ENCODE measurements at places on chromosomes 16 and 17.
A peak's percentile ranks its signal among the peaks of the same experiment; 100 is the strongest.

DNA sequence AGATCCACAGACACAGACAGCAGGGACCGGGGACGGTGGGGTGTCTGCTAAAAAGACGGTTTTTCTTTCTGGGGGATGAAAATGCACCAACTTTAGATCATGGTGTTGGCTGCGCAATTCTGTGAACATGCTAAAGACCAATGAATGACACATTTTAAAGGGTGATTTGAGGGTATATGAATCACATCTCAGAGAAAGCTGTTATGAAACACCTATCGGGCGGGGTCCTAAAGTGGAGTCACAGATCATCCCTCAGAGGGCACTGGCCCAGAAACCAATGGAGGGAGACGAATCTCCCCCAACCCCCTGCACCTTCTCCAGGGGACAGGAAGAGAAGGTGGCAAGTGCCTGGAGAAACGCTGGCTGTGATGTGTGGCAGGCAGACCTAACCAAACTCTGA, 26.0 kb downstream of the KLHDC4 start:
- no peak for DNase-seq

- no peak for DNase-seq
Measured at GRCh38 chr17:8843344-8843743, 24.1 kb downstream of the PIK3R6 start.

- peak; percentile 38 for DNase-seq
Measured at GRCh38 chr17:67386965-67387551, 10.0 kb downstream of the PITPNC1 start.

DNA sequence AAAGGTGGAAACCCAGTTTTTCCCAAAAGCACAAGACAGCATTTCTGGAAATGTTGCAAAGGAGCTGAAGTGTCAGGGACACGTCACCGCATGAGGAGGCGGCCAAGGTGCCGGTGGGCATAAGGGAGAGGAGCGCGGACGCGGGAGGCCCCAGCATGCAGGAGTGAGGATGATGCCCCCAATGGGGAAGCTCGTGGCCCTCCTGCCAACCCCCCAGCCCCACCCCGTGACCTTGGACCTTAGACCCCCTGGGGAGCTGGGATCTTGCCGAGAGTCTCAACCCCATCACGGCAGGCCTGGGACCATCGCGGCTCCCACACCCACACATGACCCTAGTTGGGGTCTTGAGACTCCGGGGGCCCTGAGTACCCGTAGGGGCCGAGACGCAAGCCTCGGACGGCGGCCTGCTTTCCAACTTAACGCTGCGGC, 119.4 kb upstream of the METRNL start:
- DNase-seq: no peak

DNA sequence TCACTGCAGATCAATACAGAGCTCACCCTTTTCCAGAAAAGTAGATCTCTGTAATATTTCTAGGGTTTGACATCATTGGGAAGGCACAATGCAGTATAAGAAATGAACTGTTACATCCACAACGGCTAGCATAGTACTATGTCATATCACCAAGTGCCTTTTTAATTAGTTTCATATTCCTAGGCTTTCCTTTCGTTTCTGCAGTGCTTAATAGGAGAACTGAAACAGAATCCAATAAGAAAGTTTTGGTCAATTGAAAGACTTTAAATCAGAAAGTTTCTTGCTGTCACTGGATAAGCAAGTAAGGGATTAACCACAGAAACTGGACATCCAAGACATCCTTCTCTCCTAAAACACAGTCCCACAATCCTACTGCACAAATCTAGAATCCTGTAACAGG, 3.5 kb upstream of the RNF43 start:
- DNase-seq: no peak

- DNase-seq: no peak
Measured at GRCh38 chr16:15874745-15875314, 13.6 kb downstream of the CEP20 start.

DNA sequence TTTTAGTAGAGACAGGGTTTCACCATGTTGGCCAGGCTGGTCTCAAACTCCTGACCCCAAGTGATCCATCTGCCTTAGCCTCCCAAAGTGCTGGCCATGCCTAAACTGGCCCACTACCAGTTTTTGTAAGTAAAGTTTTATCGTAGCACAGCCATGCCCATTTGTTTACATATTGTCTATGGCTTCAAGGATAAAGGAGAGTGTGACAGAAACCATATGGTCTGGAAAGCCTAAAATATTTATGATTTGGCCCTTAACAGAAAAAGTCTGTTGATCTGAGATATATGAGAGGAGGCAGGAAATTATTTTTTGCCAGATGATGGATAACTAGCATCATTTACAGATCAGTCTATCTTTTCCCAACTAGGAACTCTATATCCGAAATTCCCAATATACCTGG, 4.5 kb downstream of the AKAP10 start:
- no peak for DNase-seq

- no peak for DNase-seq
Measured at GRCh38 chr16:47713225-47713595, 252.1 kb downstream of the PHKB start.

DNA sequence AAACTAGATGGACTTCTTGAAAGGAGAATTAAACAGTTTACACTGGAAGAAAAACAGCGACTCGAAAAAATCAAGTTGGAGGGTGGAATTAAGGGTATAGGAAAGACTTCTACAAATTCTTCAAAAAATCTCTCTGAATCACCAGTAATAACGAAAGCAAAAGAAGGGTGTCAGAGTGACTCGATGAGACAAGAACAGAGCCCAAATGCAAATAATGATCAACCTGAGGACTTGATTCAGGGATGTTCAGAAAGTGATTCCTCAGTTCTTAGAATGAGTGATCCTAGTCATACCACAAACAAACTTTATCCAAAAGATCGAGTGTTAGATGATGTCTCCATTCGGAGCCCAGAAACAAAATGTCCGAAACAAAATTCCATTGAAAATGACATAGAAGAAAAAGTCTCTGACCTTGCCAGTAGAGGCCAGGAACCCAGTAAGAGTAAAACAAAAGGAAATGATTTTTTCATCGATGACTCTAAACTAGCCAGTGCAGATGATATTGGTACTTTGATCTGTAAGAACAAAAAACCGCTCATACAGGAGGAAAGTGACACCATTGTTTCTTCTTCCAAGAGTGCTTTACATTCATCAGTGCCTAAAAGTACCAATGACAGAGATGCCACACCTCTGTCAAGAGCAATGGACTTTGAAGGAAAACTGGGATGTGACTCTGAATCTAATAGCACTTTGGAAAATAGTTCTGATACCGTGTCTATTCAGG, 85.0 kb downstream of the C17orf58 start:
- no peak for DNase-seq

DNA sequence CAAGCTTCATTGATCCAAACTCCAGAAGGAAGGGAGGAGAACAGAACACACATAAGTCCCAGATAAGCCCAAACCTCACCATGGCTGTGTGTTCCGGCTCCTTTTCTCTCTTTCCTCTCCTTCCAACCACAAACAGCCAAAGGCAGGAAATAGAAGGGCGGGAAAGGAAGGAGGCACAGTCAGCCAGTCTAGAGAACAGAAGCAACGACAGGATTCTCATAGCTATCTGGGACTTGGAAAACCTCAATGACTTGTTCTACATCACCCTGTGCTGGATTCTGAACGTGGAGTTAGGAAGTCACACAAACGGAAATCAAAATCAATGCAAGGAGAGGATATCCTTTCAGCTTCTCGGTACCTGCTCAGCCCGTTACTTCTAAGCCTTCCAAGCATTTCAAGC, 9.0 kb downstream of the CRK start:
- no peak for DNase-seq

DNA sequence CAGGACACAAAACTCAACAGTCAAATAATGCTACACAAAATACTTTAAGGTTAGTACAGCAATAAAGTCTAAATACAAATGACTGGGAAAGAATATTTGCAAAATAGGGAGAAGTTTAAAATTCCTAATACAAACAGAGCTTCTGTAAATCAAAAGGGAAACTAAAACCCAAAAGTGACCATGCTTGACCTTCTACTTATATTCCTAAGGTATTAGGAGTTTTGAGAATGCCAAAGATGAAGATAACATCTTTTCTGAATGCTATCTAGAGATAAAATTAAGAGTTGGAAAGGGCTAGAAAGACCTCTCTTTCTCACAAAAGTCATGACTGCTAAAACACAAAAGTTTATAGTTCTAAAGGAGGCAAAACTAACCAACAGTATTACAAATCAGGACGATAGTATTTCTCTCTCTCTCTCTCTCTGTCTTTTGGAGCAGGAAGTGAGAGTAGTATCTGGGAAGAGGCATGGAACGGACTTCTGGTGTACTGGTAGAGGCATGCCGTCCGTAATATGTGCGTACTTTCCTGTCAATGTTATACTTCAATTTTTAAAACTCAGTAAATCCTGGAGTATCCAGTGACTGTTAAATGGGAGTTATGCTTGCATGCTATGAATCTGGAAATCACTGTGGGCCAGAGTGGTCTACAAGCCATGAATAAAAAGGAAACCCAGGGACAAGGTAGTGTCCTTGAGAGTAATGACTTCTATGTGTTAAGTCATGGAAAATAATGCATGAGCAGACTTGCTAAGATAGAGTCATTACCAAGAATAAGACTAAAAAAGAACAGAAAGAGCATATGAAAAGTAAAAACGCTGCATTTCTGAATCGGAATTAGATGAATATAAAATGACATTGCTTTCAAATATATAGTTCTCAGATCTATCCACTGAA, 49.7 kb upstream of the ANKFY1 start:
- DNase-seq: no peak

DNA sequence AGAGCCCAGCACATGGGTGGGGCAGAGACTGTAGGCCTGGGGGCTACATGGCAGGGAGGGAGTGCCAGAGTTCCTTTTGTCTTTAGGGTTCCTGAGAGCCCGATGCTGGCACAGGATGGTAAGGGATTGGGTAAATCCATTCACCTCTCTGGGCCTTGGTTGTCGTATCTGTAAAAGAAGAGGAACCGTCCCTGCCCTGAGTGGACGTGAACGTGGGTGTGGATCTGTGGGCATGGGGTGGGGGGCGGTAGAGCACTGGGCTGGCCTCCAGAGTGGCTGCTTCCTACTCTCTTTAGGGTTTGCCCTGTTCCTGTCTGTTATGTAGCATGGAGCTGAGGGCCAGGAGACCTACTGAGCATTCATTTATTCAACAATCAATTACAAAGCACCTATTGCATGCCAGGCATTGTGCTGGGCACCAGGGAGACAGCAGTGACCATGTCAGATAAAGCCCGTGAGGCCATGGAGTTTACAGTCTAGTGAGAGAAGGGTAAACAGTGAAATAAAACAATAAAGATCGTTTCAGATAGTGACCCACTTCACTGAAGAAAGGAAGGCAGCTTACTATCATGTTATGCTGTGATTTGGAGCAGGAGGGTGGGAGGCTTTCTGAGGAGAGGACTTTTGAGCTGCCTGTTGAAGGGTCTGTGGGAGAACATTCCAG, 13.1 kb upstream of the TCAP start:
- DNase-seq: no peak

DNA sequence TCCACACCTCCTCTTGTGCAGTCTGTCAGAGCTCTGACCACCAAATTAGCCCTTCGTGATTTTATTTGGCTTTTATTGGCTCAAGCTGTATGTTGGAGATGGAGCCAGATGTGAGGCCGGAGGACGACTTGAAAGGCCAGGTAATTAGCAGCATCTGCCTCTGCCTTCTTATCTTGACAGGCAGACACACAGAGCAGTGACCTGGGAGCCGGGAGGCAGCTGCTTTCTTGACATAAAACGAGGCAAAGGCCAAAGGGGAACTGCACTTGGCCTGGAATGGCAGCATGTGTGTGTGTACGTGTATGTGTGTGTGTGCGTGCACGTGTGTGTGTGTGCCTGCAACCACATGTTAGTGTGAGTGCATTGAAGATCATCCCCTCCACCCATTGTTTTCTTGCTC, 56.9 kb upstream of the BRD7 start:
- DNase-seq: no peak

DNA sequence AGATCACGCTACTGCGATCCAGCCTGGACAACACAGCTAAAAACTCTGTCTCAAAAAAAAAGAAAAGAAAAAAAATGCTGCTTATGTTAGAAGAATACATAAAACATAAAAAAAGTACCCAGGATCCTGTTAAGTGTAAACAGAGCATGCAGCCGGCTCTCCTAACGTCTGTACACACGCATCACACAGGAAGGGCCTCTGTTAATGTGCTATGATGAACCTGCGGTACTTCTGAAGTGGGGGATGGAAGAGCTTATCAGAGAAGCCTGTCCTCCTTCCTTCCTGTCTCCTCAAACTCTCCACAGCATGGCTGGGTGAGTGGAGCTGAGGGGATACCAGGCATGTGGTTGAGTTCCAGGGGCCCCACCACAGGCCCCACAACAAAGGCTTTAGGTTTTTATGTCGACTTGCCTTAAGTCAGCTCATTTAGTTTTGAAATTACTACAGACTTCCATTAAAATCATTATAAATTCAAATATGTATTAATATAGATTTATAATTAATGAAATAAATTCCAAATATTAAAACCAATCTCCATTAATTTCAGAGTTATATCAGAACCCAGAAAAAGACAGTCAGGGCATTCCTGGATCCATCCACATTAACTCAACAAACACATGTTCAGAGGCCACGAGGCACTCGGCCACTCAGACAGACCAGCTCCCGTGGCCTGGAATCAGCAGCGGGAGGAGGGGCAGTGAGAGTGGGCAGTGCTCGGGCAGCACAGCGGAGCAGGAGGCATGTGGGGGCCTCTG, 11.7 kb downstream of the CCDC57 start:
- DNase-seq: peak; percentile 26

DNA sequence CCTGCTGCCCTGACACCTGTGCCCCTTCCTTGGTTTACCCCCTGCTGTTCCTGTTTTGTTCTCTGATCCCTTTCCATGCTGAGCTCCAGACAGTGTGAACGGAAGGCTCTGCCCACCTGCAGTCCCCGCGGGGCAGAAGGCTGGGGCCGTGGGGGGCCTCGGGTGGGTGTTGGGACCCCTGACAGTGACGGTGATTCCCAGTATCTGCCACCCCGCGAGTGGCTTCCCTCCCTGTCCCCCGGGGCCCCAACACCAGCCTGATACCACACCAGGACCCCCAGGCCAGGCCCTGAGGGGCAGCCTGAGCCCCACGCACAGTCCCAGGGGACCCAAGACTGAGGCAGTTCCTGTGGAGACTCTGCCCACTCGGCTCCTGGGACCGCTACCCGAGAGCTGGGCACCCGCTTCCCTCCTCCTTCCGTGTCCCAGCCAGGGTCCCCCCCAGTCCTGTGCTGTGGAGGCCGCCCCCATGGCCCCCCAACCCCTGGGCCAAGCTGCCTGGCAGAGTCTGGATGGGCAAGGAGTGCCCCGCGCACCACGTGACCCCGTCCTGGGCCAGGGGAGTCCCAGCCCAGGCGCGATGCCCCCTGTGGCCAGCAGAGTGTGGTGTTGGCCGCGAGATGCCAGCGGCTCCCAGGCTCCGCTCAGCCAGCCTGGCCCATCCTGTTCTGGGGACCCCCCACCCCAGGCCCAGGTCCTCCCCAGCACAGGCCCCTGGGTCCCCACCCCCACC, 10.0 kb upstream of the C1QTNF8 start:
- DNase-seq: no peak

All from activated T-helper 1 cell treated with anti-CD3 and anti-CD28 coated beads, Interleukin-2, amount 50 U/mL, for 16 hours (primary cell).